ENCODE measurements at places on chromosomes 16 and 17. TPM values are rescaled to one million over a fixed set of nuclear protein-coding genes. Genes with fewer than 3 reads are reported as not detected.

Gene TP53TG3B
- total RNA-seq, result not detected

GRCh38 chr16:57544124-57544653 lies 1.7 kb downstream of the ADGRG5 start:
- H3K27me3 ChIP-seq, result no peaks in the 10 kb centered on the region
- no peaks in the 10 kb centered on the region for H3K36me3 ChIP-seq
- H3K27ac ChIP-seq, result no peak overlapping the region
- no peak overlapping the region for H3K4me3 ChIP-seq
- H3K4me1 ChIP-seq, result no peaks in the 10 kb centered on the region

- H3K27ac ChIP-seq, result no peak overlapping the region
- no peaks in the 10 kb centered on the region for H3K27me3 ChIP-seq
- H3K4me3 ChIP-seq, result no peak overlapping the region
- H3K36me3 ChIP-seq, result no peaks in the 10 kb centered on the region
- DNase-seq, result no peak
- peaks cover 8% of the 10 kb centered on the region for H3K4me1 ChIP-seq
Observed at GRCh38 chr16:89460556-89460955, 29.8 kb downstream of the ANKRD11 start.

DNA sequence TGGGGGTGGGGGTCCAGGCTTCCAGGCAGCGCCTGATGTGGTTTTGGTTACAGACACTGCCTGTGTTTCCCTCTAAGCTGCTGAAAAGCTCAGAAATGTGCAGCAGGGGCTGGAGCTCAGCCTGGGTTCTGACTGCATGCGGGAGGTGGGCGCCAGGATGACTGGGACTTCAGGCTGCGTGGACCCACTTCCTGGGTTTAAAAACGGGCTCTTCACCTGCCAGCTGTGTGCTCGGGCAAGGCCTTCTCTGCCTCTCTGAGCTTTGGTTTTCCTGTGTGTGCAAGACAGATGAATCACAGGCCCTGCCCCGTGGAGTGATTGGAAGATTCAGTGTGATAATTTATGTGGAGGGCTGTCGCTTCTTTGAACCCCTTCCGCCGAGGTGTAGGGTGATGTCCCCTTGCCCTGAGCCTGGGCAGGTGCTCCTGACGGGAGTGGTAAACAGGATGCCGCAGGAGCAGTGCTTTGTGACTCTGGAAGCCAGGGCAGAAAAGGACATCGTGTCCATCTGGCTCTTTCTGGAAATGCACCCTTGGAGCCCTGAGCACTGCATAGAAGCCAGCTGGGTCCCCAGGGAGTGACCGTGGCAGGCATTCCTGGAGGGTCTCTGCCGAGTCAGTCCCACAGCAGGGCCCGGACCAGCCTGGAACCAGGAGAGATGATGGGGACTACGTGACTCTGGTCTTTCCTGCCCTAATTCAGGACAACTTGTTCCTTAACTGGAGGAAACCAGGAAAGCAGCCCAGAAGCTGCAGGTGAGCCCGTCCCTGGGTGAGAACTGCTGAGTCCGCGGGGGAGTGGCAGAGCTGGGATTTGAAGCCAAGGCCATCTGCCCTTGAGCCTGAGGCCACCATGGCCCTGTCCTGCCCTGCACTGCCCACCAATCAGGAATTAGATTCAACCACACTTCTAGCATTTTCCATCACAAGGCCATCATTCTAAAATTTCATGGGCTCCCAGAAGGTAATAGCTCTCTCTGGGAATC lies 28.5 kb upstream of the SLC7A5 start:
- no peaks in the 10 kb centered on the region for H3K4me1 ChIP-seq
- no peak for DNase-seq
- H3K27me3 ChIP-seq, result no peaks in the 10 kb centered on the region
- H3K36me3 ChIP-seq, result no peaks in the 10 kb centered on the region

DNA sequence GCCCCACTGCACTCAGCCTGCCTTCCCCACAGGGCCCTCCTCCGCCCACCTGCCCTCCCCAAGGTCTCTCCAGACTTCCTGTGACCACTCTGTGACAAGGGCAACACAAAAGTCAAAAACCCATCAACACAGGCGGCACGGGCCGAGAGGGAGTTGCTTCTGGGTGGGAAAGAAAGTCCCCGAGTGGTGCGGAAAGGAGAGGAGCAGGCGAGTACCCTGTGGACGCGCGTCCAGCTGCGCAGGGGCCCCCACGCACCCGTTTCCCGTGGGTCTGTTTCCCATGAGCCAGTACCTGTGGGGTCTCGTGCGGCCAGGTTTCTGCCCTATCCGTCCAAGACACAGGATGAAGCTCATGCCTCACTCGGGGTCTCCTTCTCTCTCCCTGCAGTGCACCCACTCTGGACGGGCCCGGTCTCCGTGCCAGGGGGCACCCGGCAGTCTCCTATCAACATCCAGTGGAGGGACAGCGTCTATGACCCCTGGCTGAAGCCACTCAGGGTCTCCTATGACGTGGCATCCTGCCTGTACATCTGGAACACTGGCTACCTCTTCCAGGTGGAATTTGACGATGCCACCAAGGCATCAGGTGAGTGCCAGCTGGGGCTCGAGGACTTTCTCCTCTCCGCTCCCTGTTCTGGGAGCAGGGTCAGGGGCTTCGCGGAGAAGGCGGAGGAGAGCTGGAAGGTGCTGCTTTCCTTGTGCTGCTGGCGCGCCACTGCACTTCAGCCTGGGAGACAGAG lies 12.2 kb downstream of the CD2BP2 start:
- H3K27me3 ChIP-seq, result no peaks in the 10 kb centered on the region
- no peak for DNase-seq
- no peaks in the 10 kb centered on the region for H3K36me3 ChIP-seq
- H3K4me1 ChIP-seq, result no peaks in the 10 kb centered on the region
- H3K27ac ChIP-seq, result no peak overlapping the region

- no peak for DNase-seq
- H3K27ac ChIP-seq, result no peak overlapping the region
- H3K27me3 ChIP-seq, result no peaks in the 10 kb centered on the region
- H3K4me3 ChIP-seq, result no peak overlapping the region
- no peaks in the 10 kb centered on the region for H3K36me3 ChIP-seq
Observed at GRCh38 chr16:68100488-68100887, 15.3 kb downstream of the NFATC3 start.

Measured in body of pancreas (tissue), 4 donors.